ENCODE measurements at places on chromosomes 3 and 15. TPM values are rescaled to one million over a fixed set of nuclear protein-coding genes. Genes with fewer than 3 reads are reported as not detected.

DNA sequence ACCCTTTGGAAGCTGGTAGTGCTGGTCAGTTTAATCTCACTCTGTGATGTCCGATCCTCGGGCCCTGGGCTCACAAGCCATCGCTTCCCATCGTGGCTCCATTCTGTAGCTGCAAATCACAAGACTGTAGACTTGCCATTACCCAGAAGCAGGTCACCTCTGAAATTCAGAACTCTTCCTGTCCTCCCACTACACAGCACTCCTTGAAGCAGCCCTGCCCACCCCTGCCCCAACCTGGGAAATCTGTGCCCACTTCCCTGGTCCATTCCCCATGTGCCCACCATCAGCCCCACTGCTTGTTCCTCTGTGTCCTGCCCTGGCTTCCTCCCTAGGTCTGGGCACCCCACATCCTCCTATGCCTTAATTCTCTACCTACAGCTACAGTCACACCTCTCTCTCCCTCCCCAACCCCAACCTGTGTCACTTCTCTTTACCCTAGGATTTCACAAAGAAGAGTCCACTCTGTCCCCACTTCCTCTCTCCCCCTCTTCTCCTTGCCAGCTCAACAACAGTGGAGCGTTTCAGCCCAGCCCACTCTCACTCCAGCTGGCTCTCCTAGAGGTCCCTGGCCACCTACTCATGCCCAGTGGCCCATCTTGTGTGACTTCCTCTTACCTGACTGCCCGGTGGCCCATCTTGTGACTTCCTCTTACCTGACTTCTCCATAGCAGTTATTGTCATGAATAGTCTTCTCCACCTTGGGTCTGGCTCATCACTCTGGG, 8.3 kb downstream of the ZNF710 start:
- DNase-seq: no peak

GRCh38 chr3:129917423-129918007, 24.0 kb upstream of the TMCC1 start:
- no peak for DNase-seq

- no peak for DNase-seq
These were observed 23.1 kb upstream of the MCCC1 start for GRCh38 chr3:183122257-183122932.

GRCh38 chr15:52349052-52349700, 53.6 kb upstream of the MYO5C start:
- no peak for DNase-seq

DNA sequence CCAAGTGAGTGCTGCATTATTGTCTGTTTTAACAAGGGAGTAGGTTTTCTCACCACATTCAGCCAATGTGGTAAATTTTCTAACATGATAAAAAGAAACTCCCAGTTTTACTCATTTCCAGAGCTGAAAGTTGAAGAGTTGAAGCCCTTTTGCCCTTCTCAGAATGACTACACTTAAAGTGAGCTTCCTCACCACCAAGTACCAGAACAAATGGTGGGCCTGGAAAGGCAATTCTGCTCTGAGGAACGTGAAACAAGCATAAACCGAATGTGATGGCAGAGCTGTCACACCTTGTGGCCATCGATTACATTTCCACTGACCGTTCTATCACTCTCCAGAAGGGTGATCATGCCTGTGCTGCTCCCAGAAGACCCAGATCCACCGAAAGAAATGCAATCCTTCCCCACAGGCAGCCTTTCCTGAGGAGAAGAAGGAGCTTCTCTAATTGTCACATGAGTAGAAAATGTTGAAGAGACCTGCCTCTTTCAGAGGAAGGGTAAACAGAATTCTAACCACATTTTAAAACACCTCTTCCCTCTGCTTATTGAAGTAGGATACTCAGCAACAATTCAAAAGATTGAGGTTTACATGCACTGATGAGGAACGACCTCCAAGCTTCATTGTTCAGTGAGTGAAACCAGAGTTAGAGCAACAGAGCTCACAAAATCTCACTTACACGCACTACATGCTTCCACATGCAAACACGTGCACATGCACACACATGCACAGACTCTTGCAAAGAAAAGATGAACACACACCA, 21.4 kb upstream of the CCR9 start:
- no peak for DNase-seq

DNA sequence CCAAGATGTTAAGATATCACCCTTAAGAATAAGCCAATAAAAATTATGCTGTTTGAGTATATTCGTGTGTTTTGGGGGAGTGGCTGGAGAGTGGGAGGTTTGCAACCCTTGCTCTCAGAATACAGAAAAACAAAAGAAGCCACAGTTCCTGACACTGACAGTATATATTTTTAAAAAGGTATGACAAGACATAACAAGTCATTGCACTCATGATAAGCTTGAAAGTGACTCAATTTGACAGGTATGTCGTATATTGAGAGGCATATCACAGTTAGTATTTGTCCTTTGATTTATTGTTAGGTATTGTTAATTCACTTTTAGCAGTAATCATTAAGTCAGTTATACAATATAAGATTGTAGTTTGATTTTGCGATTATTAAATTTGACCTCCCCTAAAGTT, 73.1 kb upstream of the TSC22D2 start:
- DNase-seq: no peak

GRCh38 chr3:186609247-186609868, 3.5 kb upstream of the AHSG start:
- no peak for DNase-seq

DNA sequence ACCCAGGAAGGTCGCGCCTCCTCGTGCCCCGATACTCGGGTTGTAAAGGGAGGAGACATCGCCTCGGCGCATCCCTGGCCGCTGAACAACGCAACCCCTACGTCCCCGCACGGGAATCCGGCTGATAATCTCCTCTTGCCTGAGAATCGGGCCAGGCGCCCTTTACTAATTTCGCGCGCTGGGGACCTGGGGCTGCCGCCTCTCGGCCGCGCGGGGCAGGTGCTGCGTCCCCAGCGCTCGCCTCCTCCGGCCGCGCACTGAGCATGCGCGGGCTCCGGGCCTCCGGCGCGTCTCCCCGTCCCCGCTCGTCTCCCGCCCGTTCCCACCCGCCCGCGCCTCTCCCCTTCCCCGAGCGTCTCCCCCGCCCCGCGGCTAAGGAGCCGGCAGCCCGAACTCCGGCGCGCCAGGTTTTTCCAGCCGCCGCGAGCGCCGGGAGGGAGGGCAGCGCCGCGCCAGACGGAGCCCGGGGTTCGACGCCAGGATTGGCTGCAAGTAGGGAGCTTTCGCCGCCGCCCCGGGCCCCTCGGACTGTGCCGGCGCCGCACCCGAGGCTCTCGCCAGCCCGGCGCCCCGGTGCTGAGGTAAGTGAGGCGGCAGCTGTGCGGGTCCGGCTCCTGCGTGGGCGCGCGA, at the start of gene CNTN4:
TSS of gene CNTN4 (plus strand) at position 469 of the 630 bp plus-strand sequence.
- no peak for DNase-seq

GRCh38 chr3:137335478-137335877, 377.7 kb downstream of the IL20RB start:
- no peak for DNase-seq

DNA sequence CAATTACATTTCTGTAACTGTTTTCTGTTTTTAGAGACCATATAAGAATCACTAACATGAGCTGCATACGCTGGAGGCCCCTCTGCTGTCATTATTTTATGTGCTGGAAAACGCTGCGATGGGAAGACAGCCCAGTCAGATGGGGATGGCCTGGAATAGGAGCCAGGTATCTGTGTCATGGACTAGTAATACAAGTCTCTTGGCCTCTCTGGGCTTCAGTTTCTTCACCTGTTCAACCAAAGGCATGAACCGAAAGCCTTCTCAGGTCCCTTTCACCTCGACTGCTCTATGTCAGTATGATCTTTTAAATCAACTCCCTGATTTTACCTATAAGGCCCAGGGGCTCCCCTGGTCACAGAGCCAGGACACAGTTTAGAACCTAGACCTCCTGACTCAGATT, 14.6 kb upstream of the RFTN1 start:
- no peak for DNase-seq

ENTPD3 gene
- not detected for polyA plus RNA-seq

LSAMP gene
- polyA plus RNA-seq: 24.1 TPM

CACNA2D2 gene
- polyA plus RNA-seq: 0.09 TPM
